ENCODE measurements at places on chromosomes 16 and 17.

- no peak for DNase-seq
Observed at GRCh38 chr17:10210151-10210574, 11.8 kb upstream of the GAS7 start.

- DNase-seq: peak; percentile 12
Observed at GRCh38 chr17:73722165-73722564, 77.9 kb upstream of the SDK2 start.

GRCh38 chr17:47231866-47232265 lies 21.8 kb upstream of the ITGB3 start:
- DNase-seq: no peak

DNA sequence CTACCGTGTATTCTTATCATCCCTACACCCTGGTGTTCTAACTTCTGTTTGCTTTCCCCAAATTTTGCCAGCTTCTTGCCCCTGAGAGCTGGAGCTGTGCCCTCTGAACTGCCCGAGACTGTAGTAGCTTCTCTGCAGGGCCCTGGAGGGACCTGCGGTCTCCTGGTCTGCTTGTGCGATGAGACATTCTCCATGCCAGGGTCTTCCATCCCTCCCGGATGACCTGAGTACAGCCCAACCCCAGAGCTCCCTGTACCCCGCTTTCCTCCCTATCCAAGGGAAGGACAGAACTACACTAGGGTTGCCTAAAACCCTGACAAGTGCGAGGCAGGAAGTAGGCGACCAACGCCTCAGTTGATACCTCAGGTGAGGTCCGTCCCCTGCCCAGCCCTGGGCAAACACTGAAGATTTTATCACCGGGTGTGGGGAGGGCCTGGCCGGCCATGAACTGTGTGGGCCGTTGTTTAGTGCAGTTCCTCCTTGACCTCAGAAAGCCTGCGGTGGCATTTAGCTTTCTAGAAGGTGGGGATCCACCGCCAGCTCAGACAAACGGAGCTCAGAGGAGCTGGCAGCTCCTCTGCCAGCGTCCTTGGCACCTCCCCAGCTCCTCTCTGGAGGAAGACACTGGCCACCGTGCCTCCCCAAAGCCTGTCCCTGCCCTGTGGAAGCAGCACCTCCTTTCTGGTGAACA lies 13.7 kb downstream of the CANT1 start:
- no peak for DNase-seq

DNA sequence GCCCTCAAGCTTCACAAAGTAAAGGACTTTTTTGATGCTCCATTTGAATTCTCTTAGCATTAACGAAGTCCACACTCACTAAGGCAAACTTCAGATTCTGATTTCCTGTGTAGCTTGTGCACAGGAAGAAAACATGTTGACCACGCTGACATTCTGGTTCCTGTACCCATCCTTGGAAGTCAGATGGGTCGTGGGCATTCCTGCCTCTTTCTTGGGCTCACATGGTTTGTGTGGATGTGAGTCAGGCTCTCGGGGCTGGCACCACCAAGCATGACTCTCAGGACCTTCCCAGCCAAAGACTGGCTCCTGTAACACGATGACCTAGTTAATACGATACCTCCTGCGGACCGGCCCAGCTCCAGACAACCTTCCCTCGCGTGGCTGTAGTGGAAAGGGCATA lies 32.8 kb downstream of the ARSG start:
- no peak for DNase-seq

GRCh38 chr17:16435925-16436886 lies 20.8 kb downstream of the TRPV2 start:
- DNase-seq: no peak

GRCh38 chr16:71627731-71628181 lies 1.8 kb downstream of the MARVELD3 start:
- DNase-seq: no peak

GRCh38 chr17:35368081-35368830 lies 5.2 kb downstream of the SLFN11 start:
- peak; percentile 0 for DNase-seq

- DNase-seq: no peak
Observed at GRCh38 chr17:13477180-13477611, 124.5 kb downstream of the HS3ST3A1 start.

DNA sequence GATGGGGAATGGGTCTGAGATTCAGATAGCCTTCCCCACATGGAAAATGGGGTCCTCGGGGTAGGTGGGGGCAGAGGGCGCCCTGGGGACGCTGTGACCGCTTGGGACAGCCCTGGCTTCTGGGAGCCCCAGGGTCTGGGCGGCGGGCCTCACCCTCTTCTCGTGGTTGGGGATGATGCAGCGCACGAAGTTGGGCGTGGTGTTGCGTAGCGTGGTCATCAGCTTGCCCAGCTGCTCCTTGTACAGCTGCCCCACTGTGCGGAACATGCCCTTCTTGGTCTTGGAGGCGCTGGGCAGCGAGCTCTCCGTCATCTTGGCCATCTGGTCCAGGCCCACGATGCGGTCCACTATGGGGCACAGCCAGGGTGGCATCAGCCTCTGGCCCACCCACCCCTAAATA lies 99.9 kb downstream of the NDE1 start:
- DNase-seq: no peak

DNA sequence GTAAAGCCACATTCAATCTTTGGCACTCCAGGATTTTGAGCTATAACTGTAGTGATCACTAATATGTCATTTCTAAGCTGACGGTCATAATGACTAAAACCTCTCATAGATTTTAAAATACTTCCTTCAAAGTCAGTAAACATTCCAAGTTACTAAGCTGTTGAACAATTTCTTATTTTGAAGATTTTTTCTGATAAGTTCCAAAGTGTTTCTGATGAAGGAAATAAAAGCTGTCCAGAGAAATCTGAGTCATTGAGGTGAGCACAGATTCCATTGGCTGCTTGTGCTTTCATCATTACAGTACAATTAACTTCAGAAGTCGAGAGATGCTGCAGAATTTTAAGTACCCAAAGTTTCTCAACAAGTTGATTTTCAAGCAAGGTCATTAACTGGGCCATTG lies 23.9 kb downstream of the NLRC5 start:
- no peak for DNase-seq

DNA sequence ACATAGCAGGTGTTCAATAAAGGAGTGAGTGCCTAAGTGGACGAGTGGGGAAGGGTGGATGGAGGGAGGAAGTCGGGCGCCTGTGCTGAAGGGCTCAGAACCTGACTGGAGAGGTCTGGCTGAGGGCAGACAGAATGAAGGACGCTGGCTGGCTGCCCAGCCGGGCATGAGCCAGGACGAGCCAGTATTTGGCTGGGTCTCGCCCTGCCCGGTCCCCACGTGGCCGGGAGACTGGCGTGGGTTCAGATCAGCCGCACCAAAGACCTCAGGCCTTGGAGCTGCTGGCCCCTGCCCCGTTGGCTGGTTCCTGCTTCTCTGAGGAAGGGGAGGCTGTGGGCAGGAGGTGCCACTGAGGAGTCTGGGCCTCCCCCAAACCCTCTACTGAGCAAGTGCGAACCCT lies 79.8 kb downstream of the ENGASE start:
- no peak for DNase-seq

- no peak for DNase-seq
Observed at GRCh38 chr16:67055712-67056487, 27.0 kb downstream of the CBFB start.

DNA sequence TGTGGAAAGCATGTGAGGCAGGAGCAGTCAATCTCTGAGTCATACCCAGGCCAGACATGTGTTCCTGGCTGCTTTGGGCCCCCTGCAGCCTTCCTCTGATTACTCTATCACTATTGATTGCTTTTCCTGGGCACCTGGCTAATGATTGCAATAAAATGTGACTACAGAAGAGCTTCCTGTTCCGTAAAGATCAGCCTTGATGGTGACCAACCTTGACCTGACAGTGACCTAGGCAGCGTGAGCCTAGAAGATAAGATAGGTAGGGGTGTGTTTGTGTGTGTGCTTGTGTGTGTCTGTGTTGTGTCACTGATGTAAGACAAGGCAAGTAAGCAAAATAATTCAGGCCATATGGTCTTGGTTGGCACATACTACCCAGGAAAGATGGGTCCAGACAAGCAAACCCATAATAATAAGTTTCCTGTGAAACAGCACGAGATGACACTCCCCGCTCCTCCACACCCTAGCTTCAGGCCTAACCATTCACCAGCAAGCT lies 367.7 kb upstream of the CDH11 start:
- DNase-seq: no peak

DNA sequence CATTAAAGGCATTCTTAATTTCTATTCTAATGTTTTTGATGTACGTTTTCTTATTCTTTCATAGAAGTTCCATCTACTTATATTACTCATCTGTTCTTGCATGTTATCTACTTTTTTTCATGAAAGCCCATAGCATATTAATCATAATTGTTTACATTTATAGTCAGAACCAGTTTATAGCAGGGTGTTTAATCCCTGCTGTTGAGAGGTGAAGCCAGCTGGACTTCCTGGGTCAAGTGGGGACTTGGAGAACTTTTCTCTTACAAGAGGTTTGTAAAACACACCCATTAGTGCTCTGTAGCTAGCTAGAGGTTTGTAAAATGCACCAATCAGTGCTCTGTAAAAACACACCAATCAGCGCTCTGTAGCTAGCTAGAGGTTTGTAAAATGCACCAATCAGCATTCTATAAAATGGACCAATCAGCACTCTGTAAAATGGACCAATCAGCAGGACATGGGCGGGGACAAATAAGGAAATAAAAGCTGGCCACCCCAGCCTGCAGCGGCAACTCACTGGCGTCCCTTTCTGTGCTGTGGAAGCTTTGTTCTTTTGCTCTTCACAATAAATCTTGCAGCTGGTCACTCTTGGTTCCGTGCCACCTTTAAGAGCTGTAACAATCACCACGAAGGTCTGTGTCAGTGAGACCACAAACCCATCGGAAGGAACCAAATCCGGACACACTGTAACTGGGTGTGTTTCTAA lies 120.6 kb downstream of the TANC2 start:
- no peak for DNase-seq

GRCh38 chr16:5070431-5071186 lies 1.0 kb upstream of the ALG1 start:
- DNase-seq: no peak

- DNase-seq: no peak
Observed at GRCh38 chr17:62802561-62803205, 5.4 kb downstream of the MARCHF10 start.

DNA sequence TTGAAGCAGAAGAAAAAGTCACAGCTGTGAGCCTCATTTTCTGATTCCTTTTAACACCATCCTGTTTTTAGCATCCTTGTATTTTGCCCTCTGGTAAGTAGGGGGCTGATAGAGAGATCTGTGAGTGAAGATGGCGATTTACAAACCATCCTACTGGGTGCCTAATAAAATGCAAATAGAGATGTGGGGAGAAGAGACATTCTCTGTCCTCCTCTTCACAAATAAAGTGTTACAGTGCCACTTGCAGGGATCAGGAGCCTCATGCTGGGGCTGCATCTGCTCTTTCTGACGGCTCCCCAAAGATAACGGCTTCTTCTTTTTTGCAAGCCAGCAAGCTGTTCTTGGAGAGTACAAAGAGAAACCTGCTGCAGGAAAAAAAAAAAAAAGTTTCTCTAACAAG lies 418.6 kb downstream of the TOX3 start:
- DNase-seq: no peak

- no peak for DNase-seq
Observed at GRCh38 chr16:8656376-8656775, 18.0 kb upstream of the ABAT start.

GRCh38 chr17:14133104-14133503 lies 63.8 kb downstream of the COX10 start:
- no peak for DNase-seq

- no peak for DNase-seq
Observed at GRCh38 chr17:74987909-74988711, 678 bp downstream of the CDR2L start.

DNA sequence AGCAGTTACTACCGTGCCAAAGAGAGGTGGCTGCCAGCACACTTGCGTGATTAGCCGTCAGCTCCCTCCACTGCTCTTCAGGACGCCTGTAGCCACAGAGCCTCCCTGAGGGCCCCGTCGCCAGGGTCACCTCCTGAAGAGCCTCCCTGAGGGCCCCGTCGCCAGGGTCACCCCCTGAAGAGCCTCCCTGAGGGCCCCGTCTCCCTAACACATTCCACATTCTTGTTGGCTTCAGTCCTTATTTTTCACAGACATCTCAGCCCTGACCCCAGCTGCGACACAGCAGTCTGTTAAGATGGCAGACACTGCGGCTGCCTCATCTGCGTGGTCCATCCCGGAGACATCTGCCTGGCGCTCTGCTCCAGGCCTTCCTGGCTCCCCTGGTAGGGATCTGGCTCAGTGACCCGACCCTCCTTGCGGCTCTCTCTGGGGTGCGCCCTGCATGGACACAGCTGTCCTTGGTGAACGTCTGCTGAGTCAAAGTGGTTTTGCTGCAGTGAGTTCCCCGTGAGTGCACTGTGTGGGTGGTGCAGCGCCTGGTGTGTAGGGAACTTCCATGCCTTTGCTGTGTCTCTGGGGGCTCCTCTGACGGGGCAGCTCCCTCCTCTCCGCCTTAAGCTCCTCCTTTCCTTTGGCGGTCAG lies 11.4 kb downstream of the ACSF3 start:
- DNase-seq: no peak

GRCh38 chr17:57296231-57296630 lies 39.9 kb downstream of the MSI2 start:
- no peak for DNase-seq

- DNase-seq: no peak
Observed at GRCh38 chr16:30980023-30980371, 5.0 kb upstream of the HSD3B7 start.

- no peak for DNase-seq
Observed at GRCh38 chr17:17087424-17088015, 45.3 kb downstream of the MPRIP start.

DNA sequence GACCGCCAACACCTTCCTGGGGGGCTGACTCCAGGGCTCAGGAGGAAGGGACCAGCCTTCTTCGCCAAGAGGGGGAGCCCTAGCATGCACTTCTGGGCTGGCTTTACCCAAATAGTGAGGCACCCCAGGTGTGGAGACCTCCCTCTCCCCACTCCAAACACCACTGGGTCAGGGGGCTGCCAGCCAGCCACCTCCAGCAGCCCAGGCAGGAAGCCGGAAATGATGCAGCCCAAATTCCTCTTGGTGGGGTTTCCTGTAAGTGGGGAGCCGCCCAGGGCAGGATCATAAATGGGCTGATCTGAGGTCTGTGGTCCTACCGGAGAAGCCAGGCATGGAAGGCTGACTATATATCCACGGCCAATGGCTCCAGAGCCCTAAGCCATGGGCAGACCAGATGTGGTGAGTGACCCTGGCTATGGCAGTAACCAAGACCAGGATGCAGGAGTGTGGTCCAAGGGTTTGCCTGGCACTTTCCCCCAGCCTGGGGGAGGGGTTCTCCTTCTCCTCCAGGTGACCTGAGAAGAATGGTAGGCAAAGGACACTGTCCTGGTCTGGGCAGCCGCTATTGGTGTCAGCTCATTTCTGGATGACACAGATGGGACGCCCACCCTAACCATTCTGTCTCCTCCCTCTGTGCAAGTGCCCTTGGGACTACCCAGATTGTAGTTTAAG lies 4.2 kb downstream of the GIT1 start:
- no peak for DNase-seq

Data from activated gamma-delta T cell treated with anti-CD3 and anti-CD28 coated beads, Interleukin-2, amount 50 U/mL, for 16 hours (primary cell).